ENCODE measurements at places on chromosomes 5 and 9.

- DNase-seq: no peak
Observed at GRCh38 chr9:126327006-126327713, 531 bp downstream of the MVB12B start.

- DNase-seq: no peak
Observed at GRCh38 chr9:20980832-20981455, 50.5 kb downstream of the HACD4 start.

DNA sequence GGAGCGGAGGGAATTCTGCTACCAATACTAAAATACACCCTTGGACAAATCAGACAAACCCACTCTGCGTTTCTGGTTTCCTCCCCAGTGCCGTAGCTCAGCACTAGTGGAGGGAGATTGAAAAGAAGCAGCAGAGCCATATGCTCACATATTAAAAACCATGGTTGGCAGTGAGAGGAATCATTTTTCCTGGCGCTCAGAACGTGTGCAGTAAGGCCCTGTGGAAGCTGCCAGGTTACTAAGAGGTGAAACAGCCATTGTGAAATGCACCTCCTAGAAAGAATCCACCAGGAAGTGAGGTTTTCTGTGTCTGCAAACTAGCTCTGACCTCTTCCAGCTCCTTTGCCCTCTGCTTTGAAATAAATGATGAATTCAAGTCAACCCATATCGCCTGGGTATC, 177.2 kb downstream of the ERCC6L2 start:
- no peak for DNase-seq

- no peak for DNase-seq
Observed at GRCh38 chr9:105842023-105842644, 147.8 kb downstream of the TMEM38B start.

DNA sequence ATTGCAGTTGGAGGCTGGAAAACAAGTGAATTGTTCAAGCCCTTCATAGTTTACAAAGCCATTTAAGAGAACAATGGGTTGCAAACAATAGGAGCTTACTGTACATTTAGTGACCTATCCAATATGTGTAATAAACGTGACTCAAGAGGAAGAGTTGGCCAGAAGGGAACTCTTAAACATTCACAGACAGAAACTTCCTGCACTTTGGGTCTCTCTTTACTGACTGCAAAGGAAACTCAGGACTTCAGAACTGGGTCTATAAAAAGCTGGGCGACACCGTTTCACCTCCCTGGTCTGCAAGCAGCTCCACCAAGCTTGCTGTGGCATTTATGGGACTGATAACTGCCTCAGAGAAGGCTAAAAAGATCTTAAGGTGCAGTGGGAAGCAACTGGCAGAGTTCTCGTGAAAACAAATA, 48.7 kb upstream of the SPATA31D4 start:
- no peak for DNase-seq

DNA sequence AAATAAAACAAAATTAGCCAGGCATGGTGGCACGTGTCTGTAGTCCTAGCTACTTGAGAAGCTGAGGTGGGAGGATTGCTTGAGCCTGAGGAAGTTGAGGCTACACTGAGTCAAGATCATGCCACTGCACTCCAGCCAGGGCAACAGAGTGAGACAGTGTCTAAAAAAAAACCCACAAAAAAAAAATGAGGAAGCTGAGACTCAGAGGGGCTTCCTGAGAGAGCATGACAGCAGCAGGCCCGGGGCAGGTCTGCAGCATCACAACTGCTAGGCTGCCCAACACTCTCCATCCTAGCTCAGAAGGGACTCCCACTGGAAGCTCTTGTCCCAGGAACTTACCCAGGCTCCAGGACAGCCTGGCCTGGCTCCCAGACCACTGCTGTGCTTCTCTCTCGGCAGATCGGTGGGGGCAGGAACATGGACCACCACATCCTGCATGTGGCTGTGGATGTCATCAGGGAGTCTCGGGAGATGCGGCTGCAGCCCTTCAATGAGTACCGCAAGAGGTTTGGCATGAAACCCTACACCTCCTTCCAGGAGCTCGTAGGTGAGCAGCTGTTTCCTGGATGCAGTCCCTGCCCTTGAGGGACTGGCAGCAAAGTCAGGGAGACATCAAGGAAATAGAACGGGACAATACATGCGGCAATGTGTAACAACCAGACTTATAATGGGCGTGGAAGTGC, 19.1 kb downstream of the PTGS1 start:
- no peak for DNase-seq

DNA sequence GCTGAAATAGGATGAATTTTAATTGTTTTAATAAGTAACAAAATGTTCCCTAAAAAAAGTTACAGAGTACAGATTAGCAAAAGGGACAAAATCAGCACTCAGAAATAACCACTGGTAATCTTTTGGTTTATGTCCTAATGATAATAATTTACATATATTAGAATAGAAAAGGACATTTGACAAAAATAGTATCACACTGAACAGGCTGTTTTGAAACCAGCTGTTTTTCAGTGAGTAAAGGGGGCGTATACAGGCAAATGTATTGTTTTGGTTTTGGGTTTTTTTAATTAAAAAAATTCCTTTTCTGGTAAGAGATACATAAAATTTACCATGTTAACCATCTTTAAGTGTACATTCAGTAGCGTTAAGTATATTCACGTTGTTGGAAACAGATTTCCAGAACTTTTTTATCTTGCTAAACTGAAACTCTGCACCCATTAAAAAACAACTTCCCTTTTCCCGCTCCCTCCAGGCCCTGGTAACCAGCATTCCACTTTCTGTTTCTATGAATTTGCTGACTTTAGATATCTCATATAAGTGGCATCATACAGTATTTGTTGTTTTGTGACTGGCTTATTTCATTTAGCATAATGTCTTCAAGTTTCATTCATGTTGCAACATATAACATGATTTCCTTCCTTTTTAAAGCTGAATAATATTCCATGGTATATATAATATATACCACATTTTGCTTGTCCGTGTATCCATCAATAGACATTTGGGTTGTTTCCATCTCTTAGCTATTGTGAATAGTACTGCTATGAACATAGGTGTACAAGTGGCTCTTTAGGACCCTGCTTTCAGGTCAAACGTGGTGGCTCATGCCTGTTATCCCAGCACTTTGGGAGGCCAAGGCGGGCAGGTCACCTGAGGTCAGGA, 20.6 kb upstream of the LARP1 start:
- DNase-seq: no peak

DNA sequence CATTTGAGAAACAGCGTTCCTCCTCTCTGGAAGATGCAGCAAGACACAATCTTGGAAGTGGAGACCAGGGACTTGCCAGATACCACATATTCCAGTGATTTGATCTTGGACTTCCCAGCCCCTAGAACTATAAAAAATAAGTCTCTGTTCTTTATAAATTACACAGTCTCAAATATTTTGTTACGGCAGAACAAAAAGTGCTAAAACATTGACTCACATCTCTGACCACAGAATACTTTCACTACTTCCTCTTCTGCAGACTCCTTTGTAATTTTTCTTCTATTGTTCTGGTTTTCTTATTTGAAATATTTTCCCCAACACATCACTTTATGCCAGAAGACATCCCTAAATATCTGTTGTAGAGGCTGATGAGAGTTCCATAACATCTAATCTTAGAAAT, 706.1 kb upstream of the CDH18 start:
- DNase-seq: no peak

GRCh38 chr9:12875191-12875590, 100.4 kb downstream of the LURAP1L start:
- DNase-seq: no peak

GRCh38 chr5:148569948-148570347, 84.4 kb downstream of the HTR4 start:
- DNase-seq: no peak

DNA sequence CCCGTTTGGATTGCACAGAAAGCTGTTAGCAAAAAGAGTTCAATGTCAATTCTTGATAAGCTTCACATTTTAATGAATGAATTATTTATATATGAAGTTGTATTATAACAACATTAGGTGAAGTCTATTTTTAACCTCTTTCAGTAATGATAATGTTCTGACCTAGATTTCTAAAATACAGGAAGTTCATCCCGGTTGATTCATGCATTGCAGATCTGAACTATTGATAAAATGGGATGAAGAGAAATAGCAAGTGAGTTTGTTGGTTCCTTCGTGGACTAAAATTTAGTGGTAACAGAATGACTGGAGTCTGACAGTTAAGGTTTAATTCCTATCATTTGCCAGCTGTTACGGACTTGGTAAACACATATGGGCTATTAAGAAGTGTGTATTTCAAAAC, 180.5 kb downstream of the PCSK1 start:
- DNase-seq: no peak

- no peak for DNase-seq
Observed at GRCh38 chr5:148214665-148215185, 11.9 kb downstream of the SPINK6 start.
